Activated naive CD4-positive, alpha-beta T cell treated with anti-CD3 and anti-CD28 coated beads, Interleukin-2, amount 10 ng/mL, durations not matched to agents 5 hours and 36 hours (primary cell): ENCODE measurements at places on chromosomes 7 and 10. TPM values are rescaled to one million over a fixed set of nuclear protein-coding genes. Genes with fewer than 3 reads are reported as not detected.

Gene GALNT17
- not detected for total RNA-seq

Gene SPRN
- not detected for total RNA-seq

Gene SYCE1
- not detected for total RNA-seq

Gene CCDC146
- total RNA-seq: 5.4 TPM

Gene TMEM225B
- 1.3 TPM for total RNA-seq

Gene IGFBP3
- 3.3 TPM for total RNA-seq

Gene TRPV5
- total RNA-seq: not detected

Gene GPR15LG
- not detected for total RNA-seq

Gene BMPER
- total RNA-seq: not detected

Gene FAM237B
- not detected for total RNA-seq

Gene COMTD1
- total RNA-seq: 38.6 TPM

Gene SP4
- total RNA-seq: 35.2 TPM

Gene PGAM2
- total RNA-seq: not detected
